ENCODE measurements at places on chromosomes 12 and 14.

DNA sequence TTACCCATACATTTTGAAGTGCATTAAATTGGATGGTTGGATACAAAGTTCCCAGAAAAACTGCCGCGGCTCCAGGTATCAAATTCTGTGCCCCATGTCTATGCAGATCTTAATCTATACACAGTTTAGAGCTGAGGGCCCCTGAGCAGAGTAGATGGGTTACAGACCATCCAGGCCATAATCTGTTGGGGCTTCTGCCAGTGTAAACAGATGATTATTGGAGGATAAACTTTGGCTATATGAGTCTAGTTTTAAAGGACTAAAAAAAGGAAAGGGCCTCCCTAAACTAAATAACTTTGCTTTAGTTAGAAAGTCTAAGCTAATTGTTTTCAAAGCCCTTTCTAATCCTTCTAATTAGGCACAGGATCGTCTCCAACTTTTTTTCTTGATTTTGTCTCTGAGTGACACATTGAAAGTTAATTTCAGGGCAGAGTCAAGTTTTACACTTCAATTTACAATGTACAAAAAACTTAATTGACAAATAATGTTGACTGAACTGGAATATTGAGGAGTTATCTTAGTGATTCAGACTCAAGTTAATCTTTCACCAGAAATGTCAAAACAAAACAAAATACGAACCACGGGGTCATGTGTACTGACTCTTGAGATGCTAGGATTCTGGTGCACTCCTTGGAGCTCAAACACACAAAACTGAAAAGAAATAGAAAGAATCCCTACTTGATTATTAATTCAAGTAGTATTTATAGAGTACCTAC, 133.9 kb upstream of the SCAF11 start:
- DNase-seq: no peak

GRCh38 chr14:63078569-63078968, 33.3 kb upstream of the KCNH5 start:
- DNase-seq: no peak

DNA sequence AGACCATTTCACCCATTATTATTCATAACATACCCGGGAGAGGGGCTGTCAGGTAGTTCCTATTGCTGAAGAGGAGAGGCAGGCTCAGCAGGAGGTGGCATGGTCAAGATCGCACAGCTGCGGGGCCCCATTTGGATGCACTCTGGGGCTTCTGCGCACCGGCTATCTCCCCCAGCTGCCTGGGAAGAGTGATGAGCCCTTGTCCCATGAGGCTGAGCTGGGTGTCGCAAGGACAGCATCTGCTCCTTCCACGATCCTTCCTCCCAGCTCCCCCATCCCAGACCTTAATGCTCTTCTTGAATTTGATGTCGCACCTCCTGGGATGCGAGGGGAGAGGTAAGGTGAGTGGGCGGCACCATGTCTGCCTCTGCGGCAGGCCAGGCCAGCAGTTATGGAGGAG, 62.6 kb downstream of the SLC24A4 start:
- DNase-seq: no peak

DNA sequence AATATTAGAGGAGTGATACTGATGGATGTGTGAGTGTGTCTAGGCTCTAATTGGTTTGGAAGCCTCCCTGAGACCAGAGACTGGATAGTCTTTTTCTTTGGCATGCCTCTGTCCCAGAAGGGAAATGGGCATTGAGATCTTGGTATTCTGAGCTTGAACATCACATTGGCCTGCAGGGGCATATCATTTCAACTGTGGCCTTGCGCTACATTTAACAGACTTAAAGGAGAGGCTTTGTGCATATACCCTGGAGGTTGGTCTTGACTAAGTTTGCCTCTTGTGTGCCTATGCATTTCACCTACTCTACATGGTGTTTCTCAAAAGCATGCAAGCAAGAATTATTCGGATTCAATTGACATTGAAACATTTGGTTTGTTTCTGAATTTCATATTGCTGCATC, 185.4 kb downstream of the TMTC2 start:
- no peak for DNase-seq

GRCh38 chr12:81395431-81395830, 317.6 kb downstream of the ACSS3 start:
- no peak for DNase-seq

GRCh38 chr12:110822821-110823415, 23.9 kb upstream of the CCDC63 start:
- DNase-seq: no peak

GRCh38 chr12:131075194-131075593, 121.5 kb downstream of the ADGRD1 start:
- DNase-seq: no peak

DNA sequence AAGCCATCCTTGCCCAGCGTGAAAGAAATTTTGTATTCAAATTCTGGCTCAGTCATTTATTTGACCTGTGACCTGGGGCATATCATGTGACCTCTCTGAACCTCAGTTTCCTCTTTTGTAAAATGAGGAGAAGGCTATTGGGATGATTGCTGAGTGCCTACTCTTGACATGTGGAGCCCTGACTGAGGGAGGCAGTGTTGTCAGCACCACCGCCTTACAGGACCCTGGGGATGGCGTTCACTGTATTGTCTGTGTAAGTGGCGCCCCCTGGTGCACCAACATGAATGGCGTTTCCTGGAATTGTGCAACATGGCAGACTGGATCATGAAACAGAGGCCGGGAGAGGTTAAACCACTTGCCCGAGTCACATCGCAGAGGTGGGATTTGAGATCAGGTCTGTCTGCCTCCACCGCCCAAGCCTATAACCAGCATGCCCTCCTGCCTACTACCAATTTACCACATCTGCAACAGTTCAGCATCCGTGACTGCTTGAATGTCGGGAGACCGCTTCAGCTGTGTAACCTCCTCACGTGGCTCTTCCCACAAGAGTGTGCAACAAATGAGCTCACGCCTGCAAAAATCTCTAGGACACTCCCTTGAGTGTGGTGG, 20.1 kb upstream of the CCDC63 start:
- peak; percentile 60 for DNase-seq

DNA sequence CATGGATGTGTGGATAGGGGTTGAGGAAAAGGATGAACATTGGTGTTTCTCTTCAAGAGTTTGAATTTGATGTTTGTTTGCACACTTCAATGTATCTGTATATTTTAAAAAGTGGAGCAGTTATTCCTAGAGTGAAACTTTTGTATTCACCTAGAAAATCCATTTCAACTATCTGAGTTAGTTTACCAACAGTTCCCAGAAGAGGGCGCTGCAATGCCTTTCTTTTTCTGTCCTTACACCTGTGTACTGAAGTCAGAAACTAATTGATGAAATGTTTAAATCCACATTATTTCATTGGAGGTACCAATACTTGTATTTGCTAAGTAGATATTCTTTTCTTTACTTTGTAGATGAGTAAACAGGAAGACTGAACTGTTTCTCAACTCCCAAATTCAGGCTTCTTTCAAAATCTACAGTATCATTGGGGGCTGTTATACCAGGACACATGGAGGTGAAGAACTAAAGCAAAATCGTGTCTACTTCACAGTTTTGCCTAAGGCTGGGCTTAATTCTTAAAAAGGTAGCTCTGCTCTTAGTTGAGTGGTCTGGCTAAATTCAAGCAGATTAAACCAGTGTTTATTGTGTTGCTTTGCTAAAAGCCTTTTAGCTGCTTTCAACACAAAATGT, 26.6 kb upstream of the KLRB1 start:
- peak; percentile 63 for DNase-seq

GRCh38 chr14:24920265-24921075, 129.5 kb downstream of the STXBP6 start:
- no peak for DNase-seq

DNA sequence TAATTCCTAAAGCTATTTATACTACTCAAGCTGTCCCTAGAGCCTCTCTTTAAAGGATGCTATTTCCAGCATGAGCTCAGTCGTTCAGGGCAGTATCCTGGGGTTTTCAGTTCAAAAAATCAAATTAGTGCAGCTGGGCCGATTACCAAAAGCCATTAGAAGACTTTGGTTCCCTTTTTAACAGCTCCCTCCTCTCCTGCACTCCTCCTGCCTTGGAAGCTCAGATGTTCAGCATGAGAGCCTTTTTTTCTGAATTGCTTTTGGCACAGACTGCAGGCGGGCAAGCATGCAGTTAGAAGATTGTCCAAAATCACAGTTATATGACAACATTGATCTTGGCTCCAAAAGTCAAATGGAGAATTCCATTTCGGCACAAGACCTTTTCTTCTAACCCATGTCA, 179.6 kb downstream of the SLC35F4 start:
- no peak for DNase-seq

All from astrocyte of the spinal cord (primary cell).